Fibroblast of lung (primary cell): ENCODE measurements at places on chromosomes 1 and 21.

GRCh38 chr1:108585313-108585712 lies 25.4 kb downstream of the EEIG2 start:
- no peak for DNase-seq

- peak; percentile 20 for DNase-seq
Observed at GRCh38 chr1:241391926-241392710, 35.1 kb upstream of the RGS7 start.

- no peak for DNase-seq
Observed at GRCh38 chr1:14940285-14940870, 213.2 kb upstream of the TMEM51 start.

GRCh38 chr1:245754463-245754961 lies 599.7 kb downstream of the KIF26B start:
- DNase-seq: no peak

DNA sequence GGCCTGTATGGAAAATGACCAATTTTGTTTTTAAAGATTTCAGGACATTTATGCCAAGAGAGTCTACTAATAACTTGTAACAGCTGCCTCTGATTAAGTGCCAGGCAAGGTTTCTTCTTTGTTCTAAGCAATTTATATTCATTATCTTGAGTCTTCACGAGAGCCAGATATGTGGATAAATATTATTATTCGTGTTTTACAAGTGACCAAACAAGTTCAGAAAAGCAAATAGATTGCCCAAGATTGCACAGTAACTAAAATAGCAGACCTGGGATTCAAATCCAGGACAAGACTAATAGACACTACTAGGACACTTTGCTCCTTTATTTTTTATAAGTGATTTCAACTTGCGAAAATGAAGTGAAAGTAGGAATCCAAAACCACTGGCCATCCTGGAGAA lies 30.1 kb upstream of the DPT start:
- no peak for DNase-seq

DNA sequence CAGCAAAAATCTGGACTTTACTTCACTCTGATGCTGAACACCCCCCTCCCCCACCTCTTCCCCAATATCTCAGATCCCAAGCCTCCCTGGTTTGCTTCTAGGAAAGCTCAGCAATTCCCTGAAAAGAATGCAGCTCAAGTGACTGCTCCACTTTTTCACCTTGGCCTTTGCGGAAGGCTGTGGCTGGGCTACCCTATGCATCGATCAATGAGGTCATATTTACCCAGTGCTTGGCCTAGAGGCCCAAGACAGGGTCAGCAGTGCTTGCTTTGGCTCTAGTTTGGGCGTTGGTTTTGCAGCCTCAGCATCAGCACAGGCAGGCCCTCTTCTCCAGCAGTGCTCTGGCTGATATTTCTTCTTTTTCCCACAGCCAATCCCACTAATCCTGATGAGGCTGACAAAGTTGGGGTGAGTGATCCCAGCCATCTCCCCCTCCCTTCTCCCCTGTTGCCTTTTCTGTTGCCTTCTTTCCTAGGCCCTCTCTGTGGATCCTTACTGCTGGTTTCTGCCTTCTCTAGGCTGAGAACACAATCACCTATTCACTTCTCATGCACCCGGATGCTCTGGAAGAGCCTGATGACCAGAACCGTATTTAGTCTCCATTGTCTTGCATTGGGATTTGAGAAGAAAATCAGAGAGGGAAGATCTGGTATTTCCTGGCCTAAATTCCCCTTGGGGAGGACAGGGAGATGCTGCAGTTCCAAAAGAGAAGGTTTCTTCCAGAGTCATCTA lies 14.2 kb downstream of the FCGR2B start:
- no peak for DNase-seq

- DNase-seq: peak; percentile 32
Observed at GRCh38 chr1:35324486-35324885, 56.0 kb downstream of the ZMYM4 start.

DNA sequence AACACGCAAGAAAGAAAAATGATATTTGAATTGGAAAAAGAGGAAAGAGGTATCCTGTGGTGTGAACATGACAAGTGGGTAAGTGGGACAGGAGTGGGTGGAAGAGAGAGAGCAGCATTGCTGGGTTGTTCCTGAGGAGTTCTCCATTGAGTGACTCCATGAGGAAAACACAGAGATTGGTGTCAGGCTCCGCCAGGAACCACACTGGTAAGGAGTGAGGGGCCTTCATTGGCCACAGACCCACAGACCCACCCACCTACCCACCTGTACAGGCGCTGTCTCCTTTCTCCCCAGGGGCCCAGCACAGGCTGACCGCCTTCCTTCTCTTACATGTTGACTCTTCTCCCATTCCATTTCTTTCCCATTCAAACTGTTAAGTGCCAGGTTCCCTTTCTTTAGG lies 20.9 kb downstream of the S100A7A start:
- no peak for DNase-seq

- DNase-seq: peak; percentile 39
Observed at GRCh38 chr1:6347641-6348487, 45.7 kb downstream of the ACOT7 start.

GRCh38 chr1:204498981-204499380 lies 4.4 kb upstream of the PIK3C2B start:
- DNase-seq: no peak

- DNase-seq: no peak
Observed at GRCh38 chr1:244395965-244396364, 55.7 kb downstream of the ADSS2 start.

DNA sequence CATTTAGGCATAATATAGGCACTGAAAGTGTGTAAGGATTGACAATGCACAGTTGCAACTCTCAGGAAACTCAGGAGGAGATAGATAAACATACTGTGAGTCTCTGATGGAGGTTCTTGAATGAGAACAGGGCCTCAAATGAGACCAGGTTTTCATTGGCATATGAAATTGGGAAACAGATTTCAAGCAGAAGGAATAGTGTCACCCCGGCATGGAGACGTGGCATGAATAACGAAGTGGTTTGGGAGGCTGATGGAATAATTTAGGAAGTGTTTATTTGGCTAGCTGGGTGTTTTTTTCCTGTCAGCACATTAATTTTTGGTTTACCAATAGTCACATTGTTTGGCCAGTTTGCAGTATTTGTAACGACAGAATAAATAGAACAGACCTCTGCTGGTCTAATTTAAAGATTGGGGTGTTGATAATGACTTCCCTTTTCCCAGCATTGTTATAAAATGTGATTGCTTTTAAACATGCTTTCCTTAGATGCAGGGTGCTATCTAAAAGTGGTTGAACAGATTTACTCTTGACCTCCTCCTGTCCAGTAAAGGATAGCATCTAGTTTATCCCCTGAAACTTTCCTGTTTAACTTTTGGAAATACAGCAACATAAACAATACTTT lies 132.0 kb downstream of the C1orf21 start:
- DNase-seq: no peak

GRCh38 chr1:20633190-20634064 lies at the start of gene PINK1:
Gene PINK1 (plus strand): TSS chr1:20633458. CDS start chr1:20633549, 91 bp downstream.
- peak; percentile 66 for DNase-seq

DNA sequence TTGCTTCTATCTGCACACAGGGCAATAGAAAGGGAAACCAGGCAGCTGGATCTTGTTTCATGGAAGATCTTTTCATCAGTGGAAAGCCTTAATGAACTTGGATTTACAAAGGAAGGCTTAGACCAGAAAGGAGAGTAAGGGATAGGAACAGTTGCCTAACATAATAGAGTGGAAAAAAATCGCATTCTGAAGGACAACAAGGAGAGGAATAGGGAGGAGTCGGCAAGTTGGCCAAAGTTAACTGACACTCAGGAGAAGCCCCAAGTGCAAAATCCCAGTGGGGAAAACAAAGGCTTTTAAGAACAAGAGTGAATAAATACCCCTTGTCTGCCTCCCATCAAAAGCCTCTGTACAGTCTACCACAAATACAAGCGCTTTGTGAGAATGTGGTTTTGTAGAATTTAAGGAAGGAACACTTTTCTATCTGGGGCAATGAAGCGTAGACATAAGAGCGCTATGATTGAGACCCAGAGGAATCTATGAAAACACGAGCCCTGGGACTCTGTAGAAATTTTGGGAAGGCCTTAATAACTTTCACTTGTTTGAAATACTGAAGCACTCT lies 74.1 kb downstream of the ZNF648 start:
- no peak for DNase-seq

- DNase-seq: no peak
Observed at GRCh38 chr1:6456800-6457466, 9.0 kb downstream of the TNFRSF25 start.

- DNase-seq: no peak
Observed at GRCh38 chr1:115186711-115187265, 97.5 kb upstream of the TSPAN2 start.

- DNase-seq: peak; percentile 86
Observed at GRCh38 chr1:84370831-84371394, 27.4 kb upstream of the DNASE2B start.

- DNase-seq: no peak
Observed at GRCh38 chr1:174724219-174724618, 275.5 kb upstream of the CACYBP start.

- no peak for DNase-seq
Observed at GRCh38 chr1:96464066-96464465, 257.5 kb upstream of the PTBP2 start.

- DNase-seq: peak; percentile 56
Observed at GRCh38 chr1:85654066-85654782, 54.0 kb downstream of the ZNHIT6 start.

GRCh38 chr1:76079475-76080227 lies 5.1 kb downstream of the ST6GALNAC3 start:
- no peak for DNase-seq
